ENCODE measurements at places on chromosomes 5 and 9.

DNA sequence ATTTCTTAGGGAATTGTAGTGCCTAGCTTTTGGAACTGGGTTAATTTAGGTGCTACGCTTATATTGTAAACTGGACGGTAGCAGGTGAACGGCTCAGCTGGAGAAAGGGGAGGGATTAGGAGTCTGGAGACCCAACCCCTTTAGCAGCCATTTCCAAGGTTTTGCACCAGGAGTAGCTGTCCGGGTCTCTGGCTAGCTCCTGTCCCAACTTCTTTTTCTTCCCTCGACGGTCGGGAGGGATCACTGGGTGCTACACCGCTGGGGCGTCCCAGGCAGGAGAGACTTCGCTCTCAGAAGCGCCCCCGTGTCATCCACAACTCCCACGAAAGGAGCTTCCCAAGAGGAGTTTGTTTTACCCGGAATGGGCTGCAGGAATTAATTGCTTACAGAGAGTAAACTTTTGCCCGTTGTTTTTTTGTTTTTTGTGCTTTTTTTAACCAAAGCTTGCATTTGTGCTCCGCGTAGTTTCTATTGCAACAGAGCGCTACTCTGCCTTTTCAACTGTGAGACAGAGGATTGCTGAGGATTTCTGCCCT lies 1640.9 kb upstream of the C9orf72 start:
- DNase-seq, result peak; percentile 41

GRCh38 chr5:71589903-71590302 lies 2.8 kb downstream of the MCCC2 start:
- no peak for DNase-seq

DNA sequence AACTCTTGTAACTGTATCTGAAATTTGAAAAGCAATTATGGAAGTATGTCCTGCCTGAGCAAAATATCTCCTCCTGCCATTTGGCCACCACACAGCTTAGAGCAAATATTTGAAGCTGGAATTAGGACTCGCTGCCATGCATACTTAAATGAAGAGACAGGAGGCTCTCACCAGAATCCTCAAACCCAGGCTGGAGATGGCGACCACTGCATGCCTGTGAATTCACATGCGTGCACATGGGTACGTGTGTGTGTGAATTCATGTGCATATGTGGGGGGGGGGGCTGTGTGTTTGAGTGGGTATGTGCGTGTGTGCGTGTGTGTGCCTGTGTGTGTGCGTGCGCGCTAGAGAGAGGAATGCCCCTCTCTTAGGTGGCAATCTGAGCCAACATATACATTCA lies 84.1 kb upstream of the IRX1 start:
- DNase-seq, result no peak

GRCh38 chr9:95516734-95517558 lies at the start of gene PTCH1:
TSS of gene PTCH1 (minus strand) at chr9:95516971.
- DNase-seq, result no peak

GRCh38 chr5:141512390-141512910 lies 23.6 kb downstream of the PCDHGC5 start:
- no peak for DNase-seq

DNA sequence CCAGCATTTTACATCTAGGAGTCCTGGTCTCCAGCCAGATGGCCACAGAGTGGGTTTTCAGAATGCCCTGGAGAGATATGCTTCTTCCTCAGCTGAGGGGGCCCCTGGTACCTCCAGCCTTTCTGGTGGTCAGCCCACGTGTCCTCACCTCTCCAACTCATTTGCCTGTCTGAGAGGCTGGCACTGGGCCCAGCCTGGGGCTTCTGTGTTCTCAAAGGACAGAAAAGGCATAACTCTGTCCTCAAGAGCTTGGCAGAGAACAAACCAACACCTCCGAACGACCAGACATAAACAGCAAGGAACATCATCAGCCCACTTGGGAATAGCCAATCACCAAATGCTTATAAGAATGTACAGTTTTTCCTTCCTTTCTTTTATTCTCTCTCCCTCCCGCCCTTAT lies 17.1 kb downstream of the ENG start:
- no peak for DNase-seq

GRCh38 chr5:181092428-181092827 lies 38.5 kb downstream of the OR2V1 start:
- DNase-seq, result no peak

- peak; percentile 31 for DNase-seq
Measured at GRCh38 chr9:16964228-16964627, 93.8 kb upstream of the BNC2 start.

- DNase-seq, result no peak
Measured at GRCh38 chr5:8060953-8061429, 192.0 kb downstream of the MTRR start.

DNA sequence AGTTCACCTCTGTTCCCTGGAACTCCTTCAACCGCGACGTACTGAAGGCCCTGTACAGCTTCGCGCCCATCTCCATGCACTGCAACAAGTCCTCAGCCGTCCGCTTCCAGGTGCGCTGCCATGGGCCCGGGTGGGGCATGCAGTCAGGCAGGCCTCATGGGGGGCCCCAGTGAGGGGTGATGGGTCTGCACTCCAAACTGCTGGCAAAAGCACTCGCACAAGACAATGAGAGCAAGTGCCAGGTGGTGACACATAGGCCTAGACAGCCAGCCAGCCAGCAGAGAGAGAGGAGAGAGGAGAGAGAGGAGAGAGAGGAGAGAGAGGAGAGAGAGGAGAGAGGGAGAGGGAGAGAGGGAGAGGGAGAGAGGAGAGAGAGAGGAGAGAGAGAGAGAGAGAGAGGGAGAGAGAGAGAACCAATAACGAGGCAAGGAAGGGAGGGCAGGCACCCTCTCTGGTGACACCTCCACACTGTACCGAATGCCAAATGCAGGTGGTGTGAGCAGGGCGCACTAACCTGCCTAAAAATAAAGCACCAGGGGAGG lies 21.0 kb downstream of the DBH start:
- DNase-seq, result no peak

DNA sequence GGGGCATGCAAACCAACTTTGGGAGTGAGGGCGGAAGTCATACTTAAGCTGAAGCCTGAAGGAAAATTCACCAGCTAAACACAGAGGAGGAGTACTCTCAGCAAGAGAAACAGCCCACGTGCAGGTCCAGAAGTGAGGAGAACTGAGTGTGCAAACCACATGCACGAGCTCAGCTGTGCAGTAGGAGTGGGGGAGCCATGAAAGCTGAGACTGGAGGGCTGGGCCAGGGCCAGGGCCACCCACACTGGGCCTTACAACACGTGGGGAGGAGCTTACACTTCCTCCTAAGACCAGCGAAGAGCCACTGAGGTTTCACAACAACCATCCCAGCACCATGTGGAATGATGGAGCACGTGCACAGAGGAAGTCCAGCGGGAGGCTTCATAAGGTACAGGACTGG lies 9.3 kb upstream of the WWC1 start:
- no peak for DNase-seq

- DNase-seq, result peak; percentile 57
Measured at GRCh38 chr5:72067682-72068470, 39.4 kb upstream of the MAP1B start.

GRCh38 chr9:99762470-99762869 lies 59.2 kb upstream of the NR4A3 start:
- DNase-seq, result no peak

DNA sequence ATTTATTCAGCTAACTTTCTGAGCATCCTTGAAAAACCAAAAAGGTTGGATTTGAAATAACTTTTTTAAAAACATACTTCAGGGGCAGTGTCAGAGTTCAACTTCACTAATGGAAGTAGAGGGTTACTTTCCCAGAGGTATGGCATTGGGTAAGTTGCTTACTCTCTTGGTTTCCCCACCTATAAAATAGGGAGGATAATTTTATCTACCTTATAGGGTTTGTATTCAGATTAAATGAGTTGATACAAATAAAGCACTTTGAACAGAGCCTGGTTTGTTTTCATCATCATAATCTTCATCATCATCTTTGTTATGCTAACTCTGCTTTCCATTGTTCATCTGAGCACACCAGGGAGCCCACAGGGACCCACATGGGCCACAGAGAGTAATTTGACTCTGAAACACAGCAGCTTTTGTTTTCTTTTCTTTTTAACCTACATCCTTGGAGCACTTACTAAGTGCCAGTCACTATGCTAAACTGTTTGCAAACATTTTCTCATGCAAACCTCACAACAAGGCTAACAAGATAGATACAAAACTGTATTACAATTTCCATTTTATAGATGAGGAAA lies 179.1 kb upstream of the SLC24A2 start:
- no peak for DNase-seq

- DNase-seq, result no peak
Measured at GRCh38 chr9:121368138-121368522, 1.9 kb downstream of the STOM start.

DNA sequence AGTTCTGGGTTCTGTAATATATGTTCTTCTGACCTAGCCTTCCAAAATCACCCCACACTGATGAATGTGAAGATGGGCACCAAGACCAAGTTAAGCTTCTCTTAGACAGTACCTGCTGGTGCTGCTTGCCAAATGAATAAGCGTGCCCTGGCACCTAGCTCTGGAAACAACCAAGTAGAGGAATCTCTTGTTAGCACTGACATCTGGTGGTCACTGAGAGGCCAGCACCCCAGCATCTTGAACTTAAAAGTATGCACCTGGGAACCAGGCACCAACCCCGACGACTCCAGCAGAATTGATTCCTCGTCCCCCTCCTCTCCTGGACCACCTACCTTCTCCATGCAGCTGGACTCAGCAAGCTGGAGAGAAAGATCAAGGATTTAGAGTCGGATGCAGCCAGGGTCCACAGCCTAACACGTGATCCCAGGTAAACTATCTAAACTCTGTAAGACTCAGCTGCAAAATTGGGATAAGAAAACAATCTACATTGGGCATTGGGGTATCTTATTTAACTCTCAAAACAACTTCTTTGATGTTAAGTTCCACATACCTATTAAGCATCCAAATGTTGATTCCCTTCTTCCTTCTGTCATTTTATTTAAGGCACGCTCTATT lies 89.8 kb downstream of the SLC1A3 start:
- DNase-seq, result peak; percentile 29

DNA sequence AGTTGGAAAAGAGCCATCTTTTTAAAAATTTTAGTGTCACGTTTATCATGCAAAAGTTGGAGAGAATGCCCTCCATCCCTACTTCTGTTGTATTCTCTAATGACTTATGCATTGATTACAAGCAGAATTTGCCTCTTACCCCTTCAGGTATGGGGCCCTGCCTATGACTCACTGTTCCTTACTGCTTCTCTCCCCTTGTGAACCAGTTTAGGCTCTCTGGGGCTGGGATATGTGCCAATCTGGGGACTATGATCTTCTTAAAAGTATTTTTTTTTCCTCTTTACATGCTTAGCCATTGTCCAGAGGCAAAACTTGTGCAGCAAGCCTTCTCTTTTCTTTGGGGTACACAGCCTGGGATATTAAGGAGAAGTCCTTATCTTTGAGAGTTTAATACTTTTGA lies 37.4 kb downstream of the CAMK4 start:
- no peak for DNase-seq

DNA sequence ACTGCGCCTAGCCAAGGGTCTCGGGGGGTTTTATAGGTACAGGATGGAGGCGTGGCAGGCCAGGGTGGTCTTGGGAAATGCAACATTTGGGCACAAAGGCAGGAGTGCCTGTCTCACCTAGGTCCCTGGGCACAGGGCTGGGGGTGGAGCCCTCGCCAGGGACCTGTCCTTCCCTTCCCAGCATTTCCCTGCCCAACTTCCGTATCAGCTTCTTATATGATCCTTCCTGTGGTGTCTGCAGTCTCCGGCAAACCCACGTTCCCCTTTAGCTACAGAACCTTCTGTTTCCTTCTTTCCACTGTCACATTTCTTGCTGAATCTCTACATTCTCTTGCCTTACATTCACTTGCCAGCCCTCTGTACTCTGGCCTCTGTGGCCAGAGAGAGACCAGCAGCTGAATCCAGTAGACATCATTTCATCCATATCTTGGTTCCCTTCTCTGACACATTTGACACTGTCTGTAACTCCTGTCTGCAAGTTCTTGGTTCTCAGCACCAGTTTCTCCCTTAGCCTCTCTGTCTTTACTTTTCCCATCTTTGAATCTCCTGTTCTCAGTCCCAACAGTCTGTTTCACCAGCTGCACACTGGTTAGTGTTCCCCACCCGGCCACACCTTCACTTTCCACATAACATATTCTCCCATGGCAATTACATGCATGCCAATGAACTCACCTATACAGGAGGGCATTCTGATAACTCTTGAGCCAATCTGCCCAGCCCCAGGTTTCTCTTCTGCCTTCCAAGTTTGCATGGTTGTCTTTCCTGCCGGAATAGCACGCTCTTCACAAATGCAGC lies 134.7 kb upstream of the ZNF608 start:
- no peak for DNase-seq

- DNase-seq, result no peak
Measured at GRCh38 chr9:131610231-131610761, 65.0 kb downstream of the PRRT1B start.

DNA sequence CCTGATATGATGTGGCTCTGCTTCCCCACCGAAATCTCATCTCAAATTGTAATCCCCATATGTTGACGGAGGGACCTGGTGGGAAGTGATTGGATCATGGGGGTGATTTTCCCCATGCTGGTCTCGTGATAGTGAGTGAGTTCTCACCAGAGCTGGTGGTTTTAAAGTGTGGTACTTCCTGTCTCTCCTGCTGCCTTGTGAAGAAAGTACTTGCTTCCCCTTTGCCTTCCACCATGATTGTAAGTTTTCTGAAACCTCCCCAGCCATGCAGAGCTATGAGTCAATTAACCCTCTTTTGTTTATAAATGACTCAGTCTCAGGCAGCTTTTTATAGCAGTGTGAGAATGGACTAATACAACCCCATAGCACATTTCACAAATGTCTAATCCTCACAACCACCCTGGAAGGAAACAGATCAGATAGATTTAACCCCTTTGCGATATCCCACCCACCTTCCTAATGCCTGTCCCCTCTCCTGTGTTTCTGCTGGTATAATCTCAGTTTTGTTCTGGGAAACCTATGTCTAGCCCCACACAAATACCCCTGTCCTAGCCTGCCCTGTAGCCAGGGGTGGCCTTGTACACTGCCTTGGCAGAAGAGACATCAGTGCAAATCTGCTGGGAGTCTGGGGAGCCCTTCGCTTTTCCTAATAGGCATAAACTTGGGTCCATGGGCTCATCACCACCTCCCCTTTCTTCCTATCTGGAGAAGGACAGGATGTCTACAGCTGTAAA lies 157.0 kb upstream of the RAI14 start:
- DNase-seq, result peak; percentile 77

DNA sequence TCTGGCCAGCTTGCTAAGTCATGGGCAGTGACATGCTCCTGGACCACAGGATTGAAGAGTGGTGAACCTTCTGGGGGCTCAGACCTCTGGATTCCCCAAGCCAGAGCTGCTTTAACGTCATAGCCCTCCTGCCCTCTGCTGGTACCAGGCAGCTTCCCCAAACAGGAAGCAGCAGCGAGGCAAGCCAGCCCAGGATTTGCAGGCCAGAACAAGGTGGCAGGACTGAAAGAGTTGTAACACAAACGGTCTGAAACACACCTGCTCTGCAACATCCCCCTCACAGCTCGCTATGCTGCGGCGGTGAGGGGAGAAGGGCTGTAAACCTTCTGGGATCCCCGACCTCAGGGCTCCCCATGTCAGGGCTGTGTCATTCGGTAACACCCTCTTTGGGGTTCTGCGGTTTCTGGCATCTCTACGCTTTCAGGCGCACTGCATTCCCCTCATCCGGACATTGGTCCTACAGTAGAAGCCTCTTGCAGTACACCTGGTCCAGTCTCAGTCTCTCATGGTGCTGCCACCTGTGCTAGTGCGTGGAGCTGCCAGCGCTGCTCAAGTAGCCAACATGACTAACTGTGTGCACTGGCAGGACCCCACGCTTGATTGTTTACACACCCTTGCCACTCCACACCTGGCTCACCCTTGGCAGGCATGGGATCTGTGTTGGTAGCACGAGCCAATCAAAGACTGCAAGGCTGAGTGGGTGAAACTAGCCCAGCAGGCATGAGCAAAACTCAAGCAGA lies 893.3 kb downstream of the PTPRD start:
- no peak for DNase-seq

GRCh38 chr5:174625591-174626350 lies 98.6 kb upstream of the MSX2 start:
- no peak for DNase-seq

Measured in kidney epithelial cell (primary cell).